ENCODE measurements at places on chromosomes 2 and 18.

- DNase-seq, result no peak
Measured at GRCh38 chr2:176117162-176117822, 714 bp downstream of the HOXD10 start.

DNA sequence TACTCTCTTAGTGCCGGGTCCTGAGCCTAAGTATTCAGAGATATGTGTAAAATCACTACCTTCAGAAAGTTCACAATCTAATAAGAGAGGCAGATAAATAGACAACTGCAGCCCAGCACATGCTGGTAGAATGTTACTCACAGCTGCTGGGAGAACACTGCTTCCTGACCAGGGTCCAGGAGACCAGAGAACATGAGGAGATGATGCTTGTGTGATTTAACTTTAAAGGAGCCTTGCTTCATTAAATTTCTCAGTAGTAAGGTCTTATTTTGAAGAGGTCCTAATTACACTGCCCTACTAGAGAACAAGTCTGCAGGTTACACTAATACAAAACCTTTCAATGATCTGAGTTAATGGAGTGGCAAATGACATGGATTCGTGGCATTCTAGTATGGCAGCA is 209.9 kb upstream of the TRIB2 start:
- no peak for DNase-seq

GRCh38 chr2:127877626-127878025 is 8.1 kb downstream of the AMMECR1L start:
- no peak for DNase-seq

GRCh38 chr2:145845923-145846322 is 1326.0 kb upstream of the ZEB2 start:
- DNase-seq, result no peak

- DNase-seq, result no peak
Measured at GRCh38 chr2:147293991-147294824, 550.6 kb upstream of the ACVR2A start.

DNA sequence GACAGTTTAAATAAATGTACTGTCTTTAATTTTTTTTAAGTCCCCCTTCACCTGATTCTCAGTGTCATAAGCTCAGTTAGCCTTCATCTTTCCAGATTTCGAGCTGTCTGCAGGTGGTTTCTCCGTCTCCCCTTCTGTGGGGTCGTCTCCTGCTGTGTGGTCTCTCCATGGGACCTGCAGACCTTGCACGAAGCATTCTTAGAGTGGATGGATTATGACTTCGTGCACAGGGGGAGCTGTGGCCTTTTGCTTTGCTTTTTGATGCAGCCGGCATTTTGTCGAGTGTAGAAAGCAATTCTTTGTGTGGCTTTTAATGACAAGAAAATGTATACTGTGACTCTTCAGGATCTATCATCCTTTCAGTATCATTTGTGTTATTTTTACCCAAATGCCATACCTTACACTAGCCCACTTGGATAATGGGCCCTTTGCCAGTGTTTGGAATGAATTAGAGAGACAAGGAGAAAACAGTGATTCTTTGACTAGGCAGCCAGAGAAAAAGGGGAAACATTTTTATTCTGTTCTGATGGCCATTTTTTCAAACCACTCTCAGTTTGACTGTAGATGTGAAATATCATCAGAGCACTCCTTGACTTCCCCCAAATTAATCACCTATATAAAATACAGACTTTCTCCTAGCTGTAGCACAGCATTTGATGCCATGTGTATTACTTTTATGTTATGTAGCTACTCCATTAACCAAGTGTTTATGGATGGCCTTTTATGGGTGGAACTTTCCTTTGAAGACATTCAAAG is 54.3 kb downstream of the ITGA6 start:
- no peak for DNase-seq

- DNase-seq, result peak; percentile 28
Measured at GRCh38 chr2:230781130-230781797, 68.6 kb downstream of the CAB39 start.
